T47D (cell line): ENCODE measurements at places on chromosomes 1 and 21.
A peak's percentile ranks its signal among the peaks of the same experiment; 100 is the strongest.

GRCh38 chr1:60695716-60696171 lies 386.6 kb upstream of the NFIA start:
- no peak for DNase-seq

- DNase-seq, result no peak
Measured at GRCh38 chr1:109880971-109881894, 29.4 kb upstream of the CSF1 start.

DNA sequence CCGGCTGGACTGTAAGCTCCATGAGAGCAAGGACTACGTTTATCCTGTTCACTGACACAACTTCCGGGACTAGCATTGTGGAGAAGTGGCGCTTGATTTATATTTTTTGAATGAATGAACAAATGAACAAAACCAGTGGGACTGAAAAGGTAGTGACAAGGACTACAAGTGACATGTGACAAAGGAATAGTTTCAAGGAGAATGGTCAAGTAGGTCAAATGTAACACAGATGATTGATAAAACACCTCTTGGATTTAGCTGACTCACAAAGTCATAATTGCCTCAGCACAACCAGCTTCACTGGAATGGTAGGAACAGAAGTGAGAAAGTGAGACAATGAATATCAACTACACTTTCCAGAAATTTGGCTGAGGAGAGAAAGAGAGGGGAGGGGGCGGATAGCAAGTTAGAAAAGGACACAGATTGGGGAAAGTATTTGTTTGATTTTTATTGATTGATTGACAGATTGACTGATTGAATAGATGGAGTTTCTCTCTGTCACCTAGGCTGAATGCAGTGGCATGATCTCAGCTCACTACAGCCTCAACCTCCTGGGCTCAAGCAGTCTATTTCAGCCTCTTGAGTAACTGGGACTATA lies 14.2 kb downstream of the MTF1 start:
- no peak for DNase-seq

GRCh38 chr21:26965040-26965906 lies 1.6 kb downstream of the ADAMTS5 start:
- no peak for DNase-seq

GRCh38 chr1:176693697-176694329 lies 230.8 kb downstream of the PAPPA2 start:
- no peak for DNase-seq

- no peak for DNase-seq
Measured at GRCh38 chr1:112307930-112308591, 88.0 kb upstream of the CTTNBP2NL start.

GRCh38 chr1:28926629-28927265 lies 12.4 kb downstream of the EPB41 start:
- no peak for DNase-seq

DNA sequence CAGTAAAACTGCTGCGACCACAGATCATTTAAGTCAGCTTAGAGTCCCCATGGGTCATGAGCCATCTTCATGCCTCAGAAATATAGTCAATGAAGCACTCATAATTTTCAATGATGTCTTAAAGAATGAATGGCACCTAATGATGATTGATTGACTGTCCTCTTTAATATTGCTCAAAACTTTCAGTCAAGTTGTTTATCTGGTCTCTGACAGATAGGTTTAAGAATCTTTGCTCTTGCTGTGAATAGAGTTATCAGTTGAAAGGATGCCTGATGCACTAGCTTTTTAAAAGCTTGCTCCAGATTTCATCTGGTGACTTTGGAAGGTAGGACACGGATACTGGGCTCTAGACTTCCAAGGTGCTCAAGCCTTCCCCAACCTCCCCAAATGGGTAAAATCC lies 45.1 kb downstream of the COLGALT2 start:
- DNase-seq, result no peak

- DNase-seq, result no peak
Measured at GRCh38 chr1:40389871-40390560, 16.5 kb downstream of the SMAP2 start.

- DNase-seq, result no peak
Measured at GRCh38 chr1:228939001-228939691, 203.9 kb downstream of the RHOU start.

- DNase-seq, result no peak
Measured at GRCh38 chr1:95535614-95536013, 301.6 kb downstream of the RWDD3 start.

DNA sequence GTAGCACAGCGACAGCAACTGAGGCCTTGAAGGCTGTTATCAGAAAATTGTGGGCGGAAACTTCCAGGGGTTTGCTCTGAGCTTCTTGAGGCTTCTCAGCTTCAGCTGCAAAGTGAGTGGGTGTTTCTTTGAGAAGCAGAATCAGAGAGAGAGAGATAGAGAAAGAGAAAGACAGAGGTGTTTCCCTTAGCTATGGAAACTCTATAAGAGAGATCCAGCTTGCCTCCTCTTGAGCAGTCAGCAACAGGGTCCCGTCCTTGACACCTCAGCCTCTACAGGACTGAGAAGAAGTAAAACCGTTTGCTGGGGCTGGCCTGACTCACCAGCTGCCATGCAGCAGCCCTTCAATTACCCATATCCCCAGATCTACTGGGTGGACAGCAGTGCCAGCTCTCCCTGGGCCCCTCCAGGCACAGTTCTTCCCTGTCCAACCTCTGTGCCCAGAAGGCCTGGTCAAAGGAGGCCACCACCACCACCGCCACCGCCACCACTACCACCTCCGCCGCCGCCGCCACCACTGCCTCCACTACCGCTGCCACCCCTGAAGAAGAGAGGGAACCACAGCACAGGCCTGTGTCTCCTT lies at the start of gene FASLG:
FASLG (plus strand) TSS at position 233 of the 583 bp plus-strand sequence; CDS start at position 332, 99 bp downstream.
- no peak for DNase-seq

GRCh38 chr21:42760361-42760950 lies 107.0 kb downstream of the PDE9A start:
- no peak for DNase-seq

DNA sequence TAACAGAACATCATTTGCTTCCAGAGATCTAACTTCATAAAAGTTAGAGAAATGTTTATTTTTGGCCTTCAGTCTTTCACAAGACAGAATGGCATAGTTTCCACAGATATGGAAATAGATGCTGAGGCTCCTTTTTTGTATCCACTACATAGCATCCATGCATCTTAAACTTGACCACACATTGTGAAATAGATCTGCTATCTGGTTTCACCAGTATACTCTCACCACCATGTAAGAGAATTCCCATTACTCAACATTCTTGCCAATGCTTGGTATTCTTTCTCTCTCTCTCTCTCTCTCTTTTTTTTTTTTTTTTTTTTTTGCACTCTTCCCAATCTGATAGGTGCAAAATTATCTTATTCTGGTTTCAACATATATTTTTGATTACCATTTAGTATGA lies 52.1 kb upstream of the PRMT6 start:
- no peak for DNase-seq

GRCh38 chr1:59653968-59654367 lies 160.8 kb upstream of the HOOK1 start:
- DNase-seq, result no peak

DNA sequence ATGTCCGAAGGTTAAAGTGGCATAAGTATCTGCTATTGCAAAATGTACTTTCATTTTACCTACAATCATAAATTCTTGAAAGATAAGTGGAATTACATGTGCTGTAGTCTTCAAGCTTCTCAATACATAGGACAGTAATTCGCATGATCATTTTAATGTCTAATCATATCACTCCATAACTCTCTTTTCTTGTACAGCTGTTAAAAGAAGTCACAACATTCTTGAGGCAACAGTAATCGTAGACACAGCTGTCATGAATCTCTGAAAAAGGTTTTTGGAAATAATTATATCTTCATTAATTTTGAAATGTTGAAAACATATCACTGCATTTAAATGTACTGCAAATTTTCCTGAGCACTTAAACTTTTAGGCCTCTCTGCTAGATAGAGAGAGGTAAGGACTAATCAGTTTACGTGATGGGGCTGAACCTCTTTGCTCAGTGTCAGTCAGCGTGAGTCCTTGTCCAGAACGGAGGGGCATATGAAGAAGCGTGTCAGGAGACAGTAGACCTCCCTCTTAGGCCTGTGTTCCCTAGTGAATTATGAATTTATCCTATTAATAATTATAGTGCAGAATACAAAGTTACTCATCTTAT lies 133.4 kb downstream of the NEK7 start:
- no peak for DNase-seq

GRCh38 chr1:211339631-211340041 lies 13.0 kb downstream of the TRAF5 start:
- DNase-seq, result no peak

DNA sequence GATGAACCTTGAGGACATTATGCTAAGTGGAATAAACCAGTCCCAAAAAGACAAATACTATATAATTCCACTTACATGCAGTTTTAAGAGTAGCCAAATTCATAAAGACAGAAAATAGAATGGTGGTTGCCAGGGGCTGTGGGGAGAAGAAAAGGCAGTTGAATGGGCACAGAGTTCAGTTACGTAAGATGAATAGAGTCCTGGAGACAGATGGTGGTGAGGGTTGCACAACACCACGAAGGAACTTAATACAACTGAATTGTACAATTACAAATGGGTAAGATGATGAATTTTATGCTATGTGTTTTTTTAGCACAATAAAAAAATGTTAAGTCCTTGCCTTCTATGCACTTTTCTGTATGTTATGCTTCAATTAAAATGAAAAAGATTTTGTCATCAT lies 66.6 kb downstream of the CD34 start:
- no peak for DNase-seq

DNA sequence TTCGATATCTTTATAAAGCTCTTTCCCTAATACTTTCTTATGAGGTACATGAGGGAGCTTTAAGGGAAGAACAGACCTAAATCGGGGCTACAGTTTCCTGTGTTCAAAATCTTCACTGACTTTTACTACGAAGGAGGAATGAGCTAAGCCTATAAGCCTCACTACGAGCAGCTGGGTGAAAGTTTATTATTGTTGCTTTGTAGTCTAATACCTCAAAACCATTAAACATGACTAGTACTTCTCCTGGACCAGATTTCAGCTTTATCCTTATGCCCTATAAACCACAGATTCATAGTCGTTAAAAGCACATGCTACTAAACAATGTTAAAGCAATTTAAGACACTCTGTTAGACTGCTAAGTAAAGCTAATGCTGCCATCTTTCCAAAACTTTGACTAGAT lies 30.2 kb downstream of the NDC1 start:
- no peak for DNase-seq

DNA sequence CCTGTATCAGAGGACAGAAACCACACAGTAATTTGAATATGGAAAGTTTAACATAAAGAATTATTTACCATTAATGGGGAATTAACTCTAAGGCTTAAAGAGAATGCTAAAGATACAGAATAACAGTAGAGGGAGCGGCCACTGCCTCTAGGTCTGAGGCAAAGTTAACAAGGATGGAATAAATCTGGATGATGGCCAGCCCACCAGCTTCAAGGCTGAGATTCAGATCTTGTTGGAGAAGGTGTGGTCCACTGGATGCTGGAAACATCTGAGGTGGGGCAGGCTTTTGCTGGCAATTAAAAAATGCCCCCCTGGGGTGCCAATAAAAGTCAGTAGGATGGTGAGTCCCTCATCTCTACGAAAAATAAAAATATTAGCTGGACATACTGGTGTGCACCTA lies 29.4 kb downstream of the ZMYM4 start:
- DNase-seq, result no peak

GRCh38 chr1:226506921-226507320 lies 41.6 kb upstream of the STUM start:
- no peak for DNase-seq

GRCh38 chr1:235302143-235302542 lies 25.8 kb downstream of the ARID4B start:
- no peak for DNase-seq

- no peak for DNase-seq
Measured at GRCh38 chr1:222266223-222267196, 281.4 kb downstream of the HHIPL2 start.

DNA sequence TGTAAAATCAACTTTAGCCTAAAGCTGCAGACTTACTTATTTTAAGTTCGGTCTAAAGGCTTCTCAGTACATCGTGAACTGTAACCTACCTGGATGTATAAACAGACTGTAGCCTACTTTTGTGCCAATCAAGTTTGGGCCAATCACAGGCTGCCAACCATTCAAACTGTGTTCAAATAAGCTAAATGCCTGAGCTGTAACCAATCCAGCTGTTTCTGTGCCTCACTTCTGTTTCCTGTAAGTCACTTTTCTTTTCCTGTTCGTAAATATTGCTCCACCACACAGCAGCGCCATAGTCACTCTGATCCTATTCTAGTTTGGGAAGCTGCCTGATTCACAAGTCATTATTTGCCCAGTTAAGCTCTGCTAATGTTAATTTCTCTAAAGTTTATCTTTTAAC lies 37.5 kb upstream of the SLAMF9 start:
- DNase-seq, result peak; percentile 72

GRCh38 chr21:43778469-43779335 lies 2.6 kb upstream of the CSTB start:
- DNase-seq, result no peak

DNA sequence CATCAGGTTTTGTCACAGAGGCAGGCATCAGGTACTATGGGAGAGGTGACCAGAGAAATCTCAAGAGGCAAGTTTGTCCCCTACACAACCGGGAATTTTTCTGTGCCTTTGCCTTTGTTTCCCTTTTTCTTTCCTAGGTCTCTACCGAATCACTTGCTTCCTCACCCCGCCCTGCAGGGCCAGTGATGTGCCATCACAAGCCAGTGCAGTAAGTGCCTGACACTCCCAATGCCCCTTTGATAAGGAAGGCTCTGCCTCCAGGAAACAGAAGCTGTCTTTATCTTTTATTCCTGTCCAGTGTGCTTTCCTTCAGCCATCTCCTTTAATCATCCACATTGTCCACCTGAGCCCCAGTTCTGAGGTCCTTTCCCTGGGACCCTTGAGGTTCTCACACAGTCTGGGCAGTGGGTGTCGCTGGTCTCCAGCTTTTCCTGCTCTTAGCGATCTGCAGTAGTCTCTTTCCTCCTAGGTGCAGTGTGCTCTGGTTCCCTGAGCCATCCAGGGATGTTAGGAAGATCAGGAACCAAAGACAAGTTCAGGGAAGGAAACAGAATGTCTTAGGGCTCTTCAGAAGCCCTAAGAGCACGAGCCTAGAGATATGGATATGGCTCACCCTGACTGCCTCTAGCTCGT lies 36.6 kb downstream of the GJA5 start:
- DNase-seq, result peak; percentile 56

GRCh38 chr21:34841154-34841553 lies 172.4 kb downstream of the CLIC6 start:
- DNase-seq, result no peak

DNA sequence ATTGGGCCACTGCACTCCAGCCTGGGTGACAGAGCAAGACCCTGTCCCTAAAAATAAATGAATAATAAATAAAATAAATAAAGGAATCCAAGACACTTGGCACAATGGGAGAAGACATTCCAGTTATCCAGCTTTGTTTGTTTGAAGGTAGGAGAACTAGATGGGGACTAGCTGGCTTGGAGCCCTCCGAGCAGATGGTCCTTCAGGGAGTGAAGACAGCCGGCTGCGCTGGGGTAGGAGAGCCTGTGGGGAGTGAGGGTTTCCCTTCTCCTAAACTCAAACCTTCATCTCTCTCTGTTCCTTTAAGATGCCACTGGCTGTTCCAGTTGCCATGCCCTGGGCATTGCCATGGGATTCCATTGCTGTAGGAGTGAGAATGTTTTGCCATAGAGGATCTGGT lies 120.6 kb downstream of the NAV1 start:
- no peak for DNase-seq
